ENCODE measurements at places on chromosomes 1 and 21. TPM values are rescaled to one million over a fixed set of nuclear protein-coding genes. Genes with fewer than 3 reads are reported as not detected.

GRCh38 chr1:234776876-234777855, 167.2 kb upstream of the IRF2BP2 start:
- no peak for DNase-seq
- no peaks in the 10 kb centered on the region for H3K27me3 ChIP-seq
- no peak overlapping the region for H3K4me3 ChIP-seq
- H3K36me3 ChIP-seq = peaks cover 3% of the 10 kb centered on the region

DNA sequence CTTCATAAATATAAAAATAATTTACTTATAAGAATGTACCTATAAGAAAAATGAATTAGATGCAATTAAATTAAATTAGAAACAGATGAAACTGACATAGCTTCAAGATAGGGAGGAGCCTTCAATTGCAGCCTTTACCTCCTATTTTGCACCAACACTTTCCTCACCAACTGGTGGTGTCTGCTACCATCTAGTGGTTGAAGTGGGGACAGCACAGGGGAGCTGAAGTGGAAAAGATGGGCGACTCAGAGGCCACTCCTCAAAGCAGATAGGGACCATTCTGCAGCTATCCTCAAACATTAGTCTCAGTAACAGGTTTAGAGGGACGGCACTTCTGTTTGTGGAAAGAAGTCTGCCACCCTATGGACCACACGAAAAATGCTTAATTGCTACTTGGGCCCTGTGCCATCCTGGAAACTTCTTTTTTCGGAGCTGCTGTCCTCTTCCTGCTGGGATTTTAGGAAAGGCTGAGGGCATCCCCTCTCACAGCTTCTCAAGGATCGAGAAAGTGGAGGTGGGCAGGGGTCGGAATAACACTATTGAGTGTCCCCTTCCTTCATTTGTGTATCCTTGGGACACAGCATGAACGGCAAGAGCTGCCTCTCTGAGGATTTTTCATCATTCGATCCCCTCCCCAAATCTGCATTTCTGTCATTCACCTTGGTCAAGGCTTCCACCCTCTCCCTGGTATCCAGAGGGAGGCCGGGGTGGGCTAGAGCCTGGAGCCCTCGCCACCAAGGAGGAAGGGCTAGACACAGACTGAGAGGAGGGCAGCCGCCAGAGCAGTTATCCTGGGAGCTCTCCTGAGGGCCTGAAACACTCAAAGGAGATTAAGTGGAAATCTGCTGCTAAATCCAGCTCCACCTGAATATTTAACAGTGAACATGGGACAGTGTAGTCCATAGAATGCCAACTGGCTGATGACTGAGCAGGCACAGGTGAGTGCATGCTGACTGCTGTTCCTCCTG, 9.6 kb downstream of the PROK1 start:
- DNase-seq = peak; percentile 88
- H3K4me3 ChIP-seq = no peak overlapping the region
- H3K27me3 ChIP-seq = no peaks in the 10 kb centered on the region
- H3K36me3 ChIP-seq = no peaks in the 10 kb centered on the region
- H3K4me1 ChIP-seq = no peaks in the 10 kb centered on the region
- H3K27ac ChIP-seq = no peak overlapping the region

DNA sequence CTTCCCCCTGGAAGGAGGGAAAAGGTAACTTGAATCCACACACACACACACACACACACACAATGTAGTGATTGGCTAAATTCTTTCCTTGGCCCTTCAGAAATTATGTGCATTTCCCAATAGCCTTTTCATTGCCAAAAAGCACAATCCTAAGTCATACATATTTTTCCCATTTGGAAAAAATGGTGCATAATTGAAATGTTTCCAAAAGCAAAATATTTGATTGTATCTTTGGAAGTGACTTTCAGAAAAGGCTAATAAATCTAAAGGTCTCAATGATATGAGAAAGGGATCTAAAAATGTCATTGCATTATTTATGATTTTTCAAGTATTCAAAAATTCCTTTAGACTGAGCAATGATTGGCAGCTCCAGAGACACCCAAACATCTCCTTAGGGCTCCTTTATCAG, 43.5 kb upstream of the NEK7 start:
- H3K27me3 ChIP-seq = no peaks in the 10 kb centered on the region
- H3K4me3 ChIP-seq = no peak overlapping the region
- 0 out of 2 replicates have a peak, but pooled peaks cover 3% of the 10 kb centered on the region for H3K4me1 ChIP-seq
- no peaks in the 10 kb centered on the region for H3K36me3 ChIP-seq

DNA sequence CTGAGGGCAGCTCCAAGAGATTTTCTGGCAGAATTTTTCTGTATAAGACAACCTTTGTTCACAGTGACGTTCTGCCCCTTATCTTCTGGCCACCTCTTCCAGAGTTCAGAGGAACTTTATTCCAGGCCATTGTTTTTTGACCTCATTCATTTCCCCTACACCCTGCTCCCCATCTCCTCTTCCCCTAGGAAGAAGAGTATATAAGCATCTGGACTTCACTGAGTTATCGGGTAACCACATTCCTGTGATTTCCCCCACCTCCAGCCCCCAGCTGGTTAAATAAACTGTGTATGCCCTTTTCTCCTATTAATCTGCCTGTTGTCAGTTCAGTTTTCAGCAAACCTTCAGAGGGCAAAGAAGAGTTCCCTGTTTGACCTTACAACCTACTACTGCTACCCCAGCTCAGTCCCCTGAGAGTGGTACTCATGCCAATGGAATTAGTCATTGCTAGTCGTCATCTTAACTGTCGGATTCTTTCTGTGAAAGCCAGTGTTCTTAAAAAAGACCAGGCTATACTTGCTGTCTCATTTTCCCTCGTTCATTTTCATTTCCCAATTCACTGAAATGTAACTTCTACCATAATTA, 14.3 kb upstream of the ALG14 start:
- peaks cover 29% of the 10 kb centered on the region for H3K4me1 ChIP-seq
- no peaks in the 10 kb centered on the region for H3K27me3 ChIP-seq
- no peak overlapping the region for H3K4me3 ChIP-seq
- peaks cover 2% of the 10 kb centered on the region for H3K36me3 ChIP-seq
- DNase-seq = no peak

GRCh38 chr1:93450321-93450720, 2.4 kb downstream of the FNBP1L start:
- no peak for DNase-seq
- no peaks in the 10 kb centered on the region for H3K27me3 ChIP-seq
- 0 out of 2 replicates have a peak overlapping the region, but pooled peaks have one; percentile 0 for H3K27ac ChIP-seq
- H3K36me3 ChIP-seq = no peaks in the 10 kb centered on the region

DNA sequence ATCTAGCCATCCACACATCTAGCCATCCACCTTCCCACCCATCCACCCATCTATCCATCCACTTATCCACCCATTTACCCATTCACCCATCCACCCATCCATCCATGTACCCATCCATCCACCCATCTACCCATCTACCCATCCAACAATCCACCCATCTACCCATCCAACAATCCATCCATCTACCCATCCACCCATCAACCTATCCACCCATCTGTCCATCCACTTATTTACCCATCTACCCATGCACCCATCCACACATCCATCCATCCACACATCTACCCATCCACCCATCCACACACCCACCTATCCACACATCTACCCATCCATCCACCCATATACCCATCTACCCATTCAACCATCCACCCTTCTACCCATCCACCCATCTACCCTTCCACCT, 238.4 kb downstream of the DYRK1A start:
- H3K4me3 ChIP-seq = no peak overlapping the region
- DNase-seq = no peak
- no peak overlapping the region for H3K27ac ChIP-seq
- no peaks in the 10 kb centered on the region for H3K4me1 ChIP-seq
- no peaks in the 10 kb centered on the region for H3K36me3 ChIP-seq

DNA sequence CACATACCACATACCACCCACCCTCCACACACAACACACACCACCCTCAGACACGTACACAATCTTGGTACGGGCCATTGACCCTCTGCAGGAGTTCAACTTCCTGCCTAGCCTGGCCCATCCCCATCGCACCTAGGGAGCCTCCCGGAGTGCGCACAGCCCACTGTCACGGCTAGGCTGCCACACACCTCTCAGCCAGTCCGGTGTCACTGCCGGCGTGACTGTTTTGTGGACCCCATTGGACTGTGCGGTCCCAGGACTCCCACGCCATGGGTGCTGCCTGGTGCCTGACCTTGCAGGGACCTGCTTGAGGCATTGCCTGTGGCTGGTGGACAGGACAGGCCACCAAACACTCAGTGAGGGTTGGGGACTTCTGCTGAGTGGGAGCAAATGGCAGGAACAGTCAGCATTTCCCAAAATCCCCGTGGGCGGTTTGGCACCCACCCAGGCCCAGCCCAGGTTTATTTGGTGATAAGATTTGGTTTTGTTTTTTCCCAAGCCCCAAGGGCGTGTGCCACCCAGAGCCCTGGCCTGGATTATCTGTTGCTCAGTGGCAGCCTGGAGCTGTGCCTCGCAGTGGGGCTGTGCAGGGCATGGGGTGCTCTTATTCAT, 27.7 kb downstream of the RAB7B start:
- no peak overlapping the region for H3K27ac ChIP-seq
- H3K4me3 ChIP-seq = no peak overlapping the region
- H3K4me1 ChIP-seq = peaks cover 5% of the 10 kb centered on the region
- H3K36me3 ChIP-seq = peaks cover 2% of the 10 kb centered on the region

- no peaks in the 10 kb centered on the region for H3K4me1 ChIP-seq
- peaks cover 3% of the 10 kb centered on the region for H3K36me3 ChIP-seq
- H3K27me3 ChIP-seq = no peaks in the 10 kb centered on the region
- H3K27ac ChIP-seq = no peak overlapping the region
These were observed 34.5 kb upstream of the MAP1LC3C start for GRCh38 chr1:242033447-242033846.

DNA sequence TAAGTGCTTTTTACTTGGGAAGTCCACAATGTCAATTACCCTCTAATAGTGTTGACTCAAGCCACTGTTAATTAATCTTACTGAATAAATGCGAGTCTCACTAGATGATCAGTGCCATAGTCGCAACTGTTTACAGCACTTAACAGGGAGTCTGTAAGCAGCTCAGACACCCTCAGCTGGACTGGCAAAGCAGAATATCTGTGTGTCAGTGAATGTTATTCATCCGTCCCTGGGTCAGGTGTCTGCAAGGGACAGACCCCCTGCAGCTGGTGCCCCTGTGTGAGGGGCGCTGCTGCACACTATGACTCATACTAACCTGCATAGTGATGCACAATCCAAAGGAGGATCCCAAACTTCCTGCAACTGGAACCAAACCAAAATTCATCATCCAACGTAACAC, 306.5 kb downstream of the HHIPL2 start:
- H3K27ac ChIP-seq = no peak overlapping the region
- no peaks in the 10 kb centered on the region for H3K27me3 ChIP-seq
- H3K4me1 ChIP-seq = peaks cover 55% of the 10 kb centered on the region
- no peak overlapping the region for H3K4me3 ChIP-seq
- no peak for DNase-seq
- H3K36me3 ChIP-seq = no peaks in the 10 kb centered on the region

DNA sequence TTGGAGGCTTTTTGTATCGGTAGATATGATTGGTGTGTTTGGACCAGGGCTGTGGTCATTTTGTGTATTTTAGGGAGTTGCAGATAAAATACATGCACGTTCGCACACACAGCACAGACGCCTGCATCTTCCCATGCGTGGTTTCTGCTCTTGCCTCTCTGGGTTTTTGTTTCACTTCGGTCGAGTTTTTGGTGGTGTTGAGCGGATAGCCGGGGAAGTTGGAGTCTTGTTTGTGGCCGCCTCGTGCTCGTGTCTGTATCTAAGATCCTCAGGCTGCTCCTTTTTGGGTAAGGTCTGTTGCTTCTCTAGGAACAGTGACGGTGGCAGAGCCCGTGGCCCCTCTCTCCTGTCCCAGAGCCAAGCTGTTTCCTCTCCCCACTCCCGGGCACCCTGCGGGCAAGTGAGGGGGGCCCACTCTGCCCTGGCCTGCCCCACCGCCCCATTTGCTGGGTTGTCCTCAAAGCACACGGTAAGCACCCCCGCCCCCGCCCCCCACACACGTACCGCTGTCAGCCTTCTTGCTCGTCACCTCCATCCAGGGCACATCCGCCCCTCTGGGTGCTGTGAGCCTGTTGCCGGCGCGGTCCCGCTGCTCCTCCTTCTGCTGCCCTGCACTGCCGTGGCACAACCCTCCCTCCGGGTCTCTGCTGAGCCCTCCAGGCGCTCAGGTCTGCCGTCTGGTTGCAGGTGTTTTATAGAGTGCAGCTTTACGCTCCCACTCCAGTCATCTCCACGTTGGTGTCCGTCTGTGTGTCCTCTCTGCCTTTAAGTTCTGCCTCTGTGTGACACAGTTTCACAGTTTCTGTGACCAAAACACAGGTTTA, 51.9 kb downstream of the AGPAT3 start:
- no peaks in the 10 kb centered on the region for H3K27me3 ChIP-seq
- H3K4me1 ChIP-seq = peaks cover 24% of the 10 kb centered on the region
- H3K4me3 ChIP-seq = no peak overlapping the region

- H3K36me3 ChIP-seq = peaks cover 5% of the 10 kb centered on the region
- H3K4me1 ChIP-seq = peaks cover 10% of the 10 kb centered on the region
- no peak for DNase-seq
- no peaks in the 10 kb centered on the region for H3K27me3 ChIP-seq
- no peak overlapping the region for H3K4me3 ChIP-seq
These were observed 59.3 kb downstream of the RNF220 start for GRCh38 chr1:44464361-44464760.

- peaks cover 9% of the 10 kb centered on the region for H3K4me1 ChIP-seq
- DNase-seq = no peak
- no peaks in the 10 kb centered on the region for H3K36me3 ChIP-seq
- no peak overlapping the region for H3K4me3 ChIP-seq
These were observed 138.8 kb downstream of the HHAT start for GRCh38 chr1:210467440-210468043.

- H3K4me3 ChIP-seq = no peak overlapping the region
- no peak overlapping the region for H3K27ac ChIP-seq
- no peaks in the 10 kb centered on the region for H3K27me3 ChIP-seq
- peaks cover 13% of the 10 kb centered on the region for H3K4me1 ChIP-seq
These were observed 47.2 kb upstream of the SYNC start for GRCh38 chr1:32749771-32750170.

- peaks cover 49% of the 10 kb centered on the region for H3K36me3 ChIP-seq
- DNase-seq = no peak
- no peaks in the 10 kb centered on the region for H3K27me3 ChIP-seq
These were observed 9.6 kb downstream of the DHRS3 start for GRCh38 chr1:12608311-12608957.

DNA sequence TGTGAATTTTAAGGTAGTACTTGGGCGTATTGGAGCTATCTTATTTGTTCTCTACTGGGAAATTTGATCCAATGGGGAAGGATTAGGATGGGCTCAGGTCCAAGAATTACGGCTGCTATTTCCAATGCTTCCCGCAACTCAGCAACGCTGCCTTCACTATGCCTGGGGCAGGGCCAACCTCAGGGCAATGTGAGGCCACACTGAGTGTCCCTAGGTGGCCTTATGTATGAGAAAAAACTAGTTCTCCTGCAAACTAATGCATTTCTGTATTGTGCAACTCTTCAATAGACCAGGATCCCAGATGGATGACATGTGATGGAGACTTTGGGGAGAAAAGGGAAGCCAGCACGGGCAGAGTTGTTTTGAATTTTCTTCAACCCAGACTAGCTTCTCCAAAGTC, 168.1 kb downstream of the DUSP10 start:
- DNase-seq = no peak
- H3K4me1 ChIP-seq = no peaks in the 10 kb centered on the region
- no peak overlapping the region for H3K4me3 ChIP-seq
- H3K27me3 ChIP-seq = no peaks in the 10 kb centered on the region

- H3K36me3 ChIP-seq = peaks cover under 1% of the 10 kb centered on the region
- no peak for DNase-seq
- H3K27ac ChIP-seq = no peak overlapping the region
- H3K4me3 ChIP-seq = no peak overlapping the region
- peaks cover 27% of the 10 kb centered on the region for H3K4me1 ChIP-seq
These were observed 59.8 kb downstream of the MAST2 start for GRCh38 chr1:45863218-45863617.

GRCh38 chr21:34883491-34884271, 165.4 kb downstream of the RUNX1 start:
- no peak overlapping the region for H3K27ac ChIP-seq
- H3K36me3 ChIP-seq = no peaks in the 10 kb centered on the region
- H3K4me3 ChIP-seq = no peak overlapping the region
- H3K27me3 ChIP-seq = peaks cover 75% of the 10 kb centered on the region
- peaks cover 25% of the 10 kb centered on the region for H3K4me1 ChIP-seq

Gene RGS13
- not detected for total RNA-seq

Gene PLEKHA6
- 9.2 TPM for total RNA-seq

Gene AMPD2
- 51.8 TPM for total RNA-seq

Gene SEMA6C
- total RNA-seq = 16.3 TPM
